ENCODE measurements at places on chromosomes 5 and 9.

GRCh38 chr5:87411973-87412629 is 629 bp downstream of the CCNH start:
- DNase-seq, result no peak

DNA sequence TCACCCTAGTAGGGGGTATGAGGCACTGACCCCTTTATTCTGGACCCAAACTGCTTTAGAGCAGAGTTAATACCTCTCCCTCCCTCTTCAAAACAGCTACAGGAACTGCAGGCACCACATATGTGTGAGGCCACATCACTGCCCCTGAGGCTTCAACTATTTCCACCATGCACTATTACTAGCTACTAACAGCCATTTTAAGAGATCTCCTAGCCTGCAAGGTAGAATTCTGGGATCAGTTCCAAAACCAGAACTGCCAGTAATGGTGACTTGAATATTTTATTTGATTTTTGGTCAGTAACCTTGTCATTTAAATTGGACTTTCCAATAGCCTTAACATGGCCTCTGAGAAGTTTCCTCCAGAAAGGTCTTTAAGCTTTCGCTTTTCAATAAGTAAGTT is 55.3 kb upstream of the FSD1L start:
- no peak for DNase-seq

DNA sequence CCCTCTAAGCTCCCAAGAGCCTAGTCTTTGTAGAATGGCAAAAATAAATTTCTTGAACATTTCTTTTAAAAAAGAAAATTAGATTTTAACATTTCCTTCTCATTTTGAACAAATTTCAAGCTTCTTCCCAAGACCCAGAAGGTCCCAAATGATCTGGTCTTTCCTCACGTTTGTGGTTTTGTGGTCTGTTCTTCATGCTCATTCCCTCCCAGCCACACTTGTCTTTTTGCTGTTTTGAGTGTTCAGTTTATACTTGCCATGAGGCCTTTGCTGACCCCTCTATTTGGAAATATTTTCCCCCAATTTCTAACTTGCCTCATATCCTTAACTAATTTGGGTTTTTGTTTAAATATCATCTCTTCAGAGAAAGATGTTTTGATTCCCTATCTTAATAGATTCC is 133.4 kb upstream of the PAPPA start:
- no peak for DNase-seq

DNA sequence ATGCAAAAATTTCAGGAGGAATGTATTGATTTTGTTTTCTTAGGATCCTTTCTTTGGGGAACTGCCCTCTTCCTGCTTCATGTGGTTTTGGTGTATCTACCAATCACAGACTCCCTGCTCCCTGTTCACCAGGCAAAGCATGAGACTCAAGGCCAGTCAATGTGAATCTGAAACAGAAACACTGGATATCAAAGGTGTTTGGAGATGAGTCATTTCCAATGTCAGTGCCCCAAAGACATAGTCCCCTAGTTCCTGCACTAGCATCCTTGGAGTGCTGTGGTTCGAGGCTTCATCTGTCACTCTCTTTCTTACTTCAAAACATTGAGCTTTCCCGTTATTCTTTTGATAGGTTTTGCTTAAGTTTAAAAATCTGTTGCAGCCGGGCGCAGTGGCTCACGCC is 8.1 kb downstream of the PPP3R2 start:
- no peak for DNase-seq

DNA sequence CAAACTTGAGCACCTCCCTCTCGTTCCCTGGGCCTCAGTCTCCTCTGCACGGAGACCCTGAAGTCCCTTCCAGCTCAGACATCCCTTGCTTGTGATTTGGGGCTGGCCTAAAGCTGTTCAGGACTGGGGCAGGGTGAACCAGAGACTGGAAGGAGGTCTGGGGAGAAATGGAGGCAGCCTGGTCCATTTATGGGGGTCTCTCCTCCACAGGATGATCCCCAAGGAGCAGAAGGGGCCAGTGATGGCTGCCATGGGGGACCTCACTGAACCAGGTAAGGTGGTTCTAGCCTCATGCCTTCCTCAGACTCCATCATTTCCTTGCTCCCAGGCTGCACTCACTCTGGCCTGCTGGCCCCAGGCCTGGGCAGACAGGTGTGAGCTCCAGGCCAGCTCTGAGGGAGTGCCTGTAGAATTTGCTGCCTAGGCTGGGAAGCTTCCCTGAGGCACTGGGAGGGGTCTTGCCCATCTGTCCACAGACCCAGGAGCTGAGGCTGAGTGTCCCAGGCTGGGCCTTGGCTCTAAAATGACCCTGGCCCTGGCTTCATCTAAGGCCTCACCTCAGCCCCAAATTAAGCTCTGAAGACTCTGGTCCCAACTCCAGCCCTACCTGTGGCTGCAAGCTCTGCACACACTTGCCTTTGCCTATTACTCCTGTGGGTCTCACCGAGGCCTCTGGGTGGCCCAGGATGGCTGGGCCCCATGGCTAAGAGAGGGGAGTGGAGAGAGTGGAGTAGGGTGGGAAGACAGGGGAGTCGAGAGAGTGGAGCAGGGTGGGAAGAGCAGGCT is 1.9 kb downstream of the MYOZ3 start:
- DNase-seq, result no peak

DNA sequence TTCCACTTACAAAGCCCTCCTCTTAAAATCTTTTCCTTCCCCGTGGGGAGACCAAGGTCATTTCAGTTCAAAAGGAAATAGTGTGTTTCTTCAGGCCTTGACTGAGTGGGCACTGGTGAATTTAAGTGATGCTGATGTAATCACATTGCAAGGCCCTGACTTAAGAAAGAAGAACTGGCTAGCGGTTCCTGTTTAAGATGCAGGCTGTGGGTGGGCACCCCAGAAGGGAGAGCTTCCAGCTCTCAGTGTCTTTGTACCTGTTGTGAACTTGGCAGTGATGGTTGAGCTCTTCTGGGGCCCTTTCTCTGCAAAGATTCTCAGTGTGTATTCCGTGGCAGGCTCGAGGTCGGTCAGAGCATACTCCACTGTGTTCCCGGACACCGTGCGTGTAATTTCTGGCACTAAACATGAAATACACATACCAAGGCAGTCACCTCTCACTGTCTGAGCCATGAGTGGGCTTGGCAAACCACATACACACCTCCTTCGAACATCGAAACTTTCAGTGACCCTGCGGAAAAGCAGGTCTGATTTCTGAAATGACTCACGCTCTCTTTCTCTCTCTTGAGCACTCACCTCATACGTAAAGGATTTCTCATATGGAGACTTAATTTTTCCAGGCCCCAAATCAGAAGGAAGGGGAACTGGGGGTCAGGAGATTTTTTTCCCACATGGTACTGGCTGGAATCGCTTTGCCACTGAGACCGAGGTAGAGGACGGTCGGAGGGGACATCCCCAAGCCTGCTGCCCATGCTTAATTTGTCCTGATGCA is 81.9 kb downstream of the TNC start:
- DNase-seq, result no peak

GRCh38 chr9:13716090-13716489 is 436.6 kb upstream of the MPDZ start:
- no peak for DNase-seq

DNA sequence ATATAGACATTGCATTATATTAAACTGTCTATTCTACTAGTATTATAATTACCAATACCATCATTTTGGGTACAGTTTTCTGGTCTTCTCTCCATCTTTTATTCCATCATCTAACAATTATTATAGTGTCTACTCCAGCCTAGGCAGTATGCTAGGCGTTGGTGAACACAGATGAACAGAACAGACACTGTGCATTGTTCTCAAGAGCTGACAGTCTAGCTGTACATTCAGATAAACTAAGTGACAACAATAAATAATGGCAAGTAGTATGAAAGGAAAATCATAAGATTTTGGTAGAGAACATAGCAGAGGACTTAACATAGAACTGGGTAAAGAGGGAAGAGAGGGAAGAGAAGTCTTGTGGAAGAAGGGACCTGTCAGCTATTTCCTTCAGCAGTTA is 12.5 kb upstream of the SGCD start:
- no peak for DNase-seq

GRCh38 chr9:8389531-8389930 is 590.0 kb upstream of the DMAC1 start:
- no peak for DNase-seq
